ENCODE measurements at places on chromosomes 16 and 17. TPM values are rescaled to one million over a fixed set of nuclear protein-coding genes. Genes with fewer than 3 reads are reported as not detected.

The NPIPB6 gene
- total RNA-seq: 0.57 TPM

The MAPT gene
- 0.18 TPM for total RNA-seq

The WNT9B gene
- total RNA-seq: not detected

The C1QTNF1 gene
- total RNA-seq: 77.1 TPM

The SNAI3 gene
- total RNA-seq: not detected

The IRX6 gene
- total RNA-seq: not detected

The CBX2 gene
- 0.28 TPM for total RNA-seq

The HEATR9 gene
- not detected for total RNA-seq

The TPSD1 gene
- total RNA-seq: not detected

The KRT32 gene
- not detected for total RNA-seq

The CD300E gene
- not detected for total RNA-seq

The NLRC3 gene
- total RNA-seq: under 0.01 TPM

The ABCA6 gene
- total RNA-seq: 9.9 TPM

The CLEC16A gene
- 15.1 TPM for total RNA-seq
